ENCODE measurements at places on chromosomes 4 and X. TPM values are rescaled to one million over a fixed set of nuclear protein-coding genes. Genes with fewer than 3 reads are reported as not detected.

The GPRASP1 gene
- total RNA-seq, result 0.87 TPM

The USP26 gene
- not detected for total RNA-seq

The SLC9B1 gene
- total RNA-seq, result 1.5 TPM

The SLC10A7 gene
- 13.8 TPM for total RNA-seq

The CCKAR gene
- not detected for total RNA-seq

The JADE3 gene
- 5.0 TPM for total RNA-seq

The RENBP gene
- not detected for total RNA-seq

GRCh38 chrX:72634331-72634730, 61.7 kb upstream of the HDAC8 start:
- no peak for DNase-seq

DNA sequence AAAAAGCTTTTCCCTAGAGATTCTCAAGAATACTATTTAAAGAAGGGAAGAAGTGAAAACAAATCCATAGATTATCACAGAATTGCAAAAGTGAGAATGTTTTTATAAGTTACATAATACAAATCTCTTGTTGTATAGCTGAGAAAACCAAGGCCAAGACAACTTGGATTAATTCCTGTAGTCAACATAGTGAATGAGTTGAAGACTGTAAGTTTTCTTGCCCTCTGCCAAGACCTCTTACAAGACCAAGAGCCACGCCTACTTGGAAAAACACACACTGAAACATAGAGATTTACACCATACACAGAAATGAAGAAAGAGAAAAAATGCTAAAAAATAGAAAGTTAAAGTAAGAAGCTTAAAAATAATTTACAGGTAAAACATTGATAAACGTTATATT, 2024.0 kb downstream of the PCDH7 start:
- no peak for DNase-seq

DNA sequence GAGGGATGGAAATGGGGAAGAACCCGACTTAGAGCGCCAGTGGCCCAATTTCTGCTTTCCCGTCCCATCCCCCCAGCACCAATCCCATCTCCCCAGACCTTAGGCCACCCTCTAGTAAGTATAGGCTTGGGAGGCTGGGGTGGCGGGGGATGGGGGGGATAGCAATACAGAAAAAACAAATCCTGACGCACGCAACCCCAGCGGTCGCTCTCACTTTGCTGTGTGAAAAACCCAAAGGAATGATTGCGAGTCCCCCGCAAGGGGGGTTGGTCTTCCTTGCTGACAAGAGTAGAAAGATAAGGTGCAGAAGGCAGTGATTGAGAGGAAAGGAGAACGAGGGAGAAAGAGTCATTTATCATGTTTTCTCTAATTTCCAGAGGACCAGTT, 863 bp downstream of the CPE start:
- DNase-seq, result no peak

- DNase-seq, result no peak
Measured at GRCh38 chr4:174475528-174475927, 46.8 kb downstream of the HPGD start.

Data from SJSA1 (cell line).